Activated CD8-positive, alpha-beta memory T cell treated with anti-CD3 and anti-CD28 coated beads for 48 hours (primary cell): ENCODE measurements at places on chromosomes 5 and 9.

DNA sequence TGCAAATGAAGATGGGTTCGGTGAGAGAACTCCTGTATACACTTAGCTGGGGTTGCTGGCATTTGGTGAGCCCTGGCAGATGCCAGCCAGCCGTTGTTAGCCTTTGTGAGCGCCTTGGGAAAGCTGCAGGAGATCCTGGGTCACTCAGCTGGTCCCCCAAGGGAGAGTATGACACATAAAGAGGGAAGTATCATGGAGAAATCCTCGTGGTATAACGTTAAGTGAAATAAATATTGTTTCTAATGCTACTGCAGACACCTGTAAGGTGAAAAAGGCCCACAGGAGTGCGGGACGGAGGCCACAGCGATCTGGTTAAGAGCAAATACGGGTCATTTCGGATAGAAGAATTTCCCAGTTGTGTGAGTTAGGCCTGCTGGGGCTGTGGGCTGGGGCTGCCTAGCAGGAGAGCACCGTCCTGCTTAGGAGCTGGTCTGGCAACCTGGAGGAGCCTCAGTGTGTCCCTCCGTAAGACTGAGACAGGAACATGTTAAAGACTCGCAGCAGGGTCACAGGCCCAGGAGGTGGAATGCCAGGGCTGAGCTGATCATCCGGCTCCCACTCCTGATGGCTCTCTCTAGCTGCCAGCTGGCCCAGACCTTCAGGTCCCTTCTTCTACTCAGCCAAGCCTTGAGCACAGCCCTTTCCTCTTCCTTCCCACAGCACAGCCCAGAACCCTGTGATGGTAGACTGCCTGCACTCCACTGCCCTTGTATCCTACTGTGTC lies 4.9 kb downstream of the NKX2-5 start:
- no peak for DNase-seq

GRCh38 chr5:35228310-35228709 lies 2.0 kb downstream of the PRLR start:
- no peak for DNase-seq

DNA sequence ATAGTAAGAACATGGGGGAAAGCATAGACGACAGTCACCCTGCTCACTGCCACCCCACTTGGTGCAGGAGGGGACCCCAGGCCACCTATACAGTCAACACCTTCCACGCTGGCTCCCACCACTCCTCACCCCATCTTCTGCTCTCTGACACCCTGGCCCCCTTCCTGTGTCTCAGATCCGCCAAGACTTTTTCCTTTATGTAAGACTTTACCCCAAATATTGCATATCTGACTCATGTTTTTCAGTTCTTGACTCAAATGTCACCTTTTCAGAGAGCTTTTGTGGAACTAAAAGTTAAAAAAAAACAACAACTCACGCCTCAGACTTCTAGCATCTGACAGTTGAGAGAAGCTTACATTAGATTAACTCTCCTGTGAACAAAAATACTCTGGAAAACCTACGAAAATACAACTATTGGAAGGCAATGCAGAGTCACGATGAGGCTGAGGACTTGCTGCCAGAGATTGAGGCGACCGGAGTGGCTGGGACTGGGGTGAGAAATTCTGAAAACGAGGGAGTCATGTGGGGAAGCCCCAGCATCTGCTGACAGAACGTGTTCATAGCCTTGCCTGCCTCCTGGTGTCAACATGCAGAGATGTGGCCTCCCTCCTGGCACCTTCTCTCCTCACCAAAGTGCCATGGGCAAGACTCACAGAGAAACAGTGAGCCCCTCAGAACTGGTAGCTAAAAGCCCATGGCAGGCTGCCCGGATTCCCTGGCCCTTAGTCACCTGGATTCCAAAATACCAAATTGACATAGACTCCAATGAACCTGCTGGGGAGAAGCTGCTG lies 22.4 kb upstream of the FCN2 start:
- no peak for DNase-seq

- no peak for DNase-seq
These were observed 96.4 kb upstream of the EDIL3 start for GRCh38 chr5:84480873-84481637.

DNA sequence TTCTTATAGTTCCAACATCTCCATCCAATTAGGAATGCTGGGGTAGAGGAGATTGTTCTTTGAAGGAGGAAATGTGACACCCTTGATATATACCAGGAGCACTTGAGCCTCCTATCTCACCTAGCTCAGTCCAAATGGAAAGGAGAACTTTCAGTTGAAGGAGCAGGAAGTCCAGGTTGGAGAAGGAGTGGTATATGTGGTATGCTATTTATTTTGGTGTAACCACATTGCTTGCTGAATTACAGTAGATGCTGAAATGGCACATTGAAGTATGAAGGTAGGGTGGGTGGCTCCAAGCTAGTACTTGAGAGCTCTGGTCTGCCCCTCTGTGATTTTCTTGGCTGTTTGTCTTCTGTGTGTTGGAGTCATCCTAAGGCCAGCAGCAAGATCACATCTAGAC lies 6.1 kb downstream of the CSNK1G3 start:
- DNase-seq, result no peak

DNA sequence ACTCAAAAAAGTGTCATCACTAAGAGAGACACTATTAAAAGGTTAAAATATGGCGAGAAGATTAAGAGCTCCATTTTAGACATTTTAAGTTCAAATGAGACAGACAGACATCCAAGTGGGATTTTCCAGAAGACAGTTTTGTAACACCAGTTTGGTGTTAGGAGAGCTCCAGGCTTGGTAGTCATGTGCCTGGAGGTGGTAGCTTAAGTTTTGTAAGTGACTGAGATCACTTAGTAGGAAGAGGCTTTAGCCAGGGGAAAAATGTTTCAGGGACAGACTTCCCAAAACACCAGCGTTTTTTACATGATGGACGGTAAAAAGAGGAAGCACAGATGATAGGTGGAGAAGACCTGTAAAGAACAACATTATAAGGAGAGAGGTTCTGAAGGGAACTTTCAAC lies 150.3 kb downstream of the GIN1 start:
- DNase-seq, result no peak

GRCh38 chr5:158026304-158027031 lies 167.5 kb upstream of the CLINT1 start:
- DNase-seq, result no peak

- DNase-seq, result no peak
These were observed 169.4 kb upstream of the ZNF462 start for GRCh38 chr9:106693558-106693957.
